Activated naive CD4-positive, alpha-beta T cell (primary cell): ENCODE measurements at places on chromosomes 7 and 10.

- no peak for DNase-seq
Measured at GRCh38 chr7:157444011-157444842, 107.4 kb downstream of the DNAJB6 start.

- no peak for DNase-seq
Measured at GRCh38 chr7:23422909-23423308, 47.4 kb downstream of the IGF2BP3 start.

DNA sequence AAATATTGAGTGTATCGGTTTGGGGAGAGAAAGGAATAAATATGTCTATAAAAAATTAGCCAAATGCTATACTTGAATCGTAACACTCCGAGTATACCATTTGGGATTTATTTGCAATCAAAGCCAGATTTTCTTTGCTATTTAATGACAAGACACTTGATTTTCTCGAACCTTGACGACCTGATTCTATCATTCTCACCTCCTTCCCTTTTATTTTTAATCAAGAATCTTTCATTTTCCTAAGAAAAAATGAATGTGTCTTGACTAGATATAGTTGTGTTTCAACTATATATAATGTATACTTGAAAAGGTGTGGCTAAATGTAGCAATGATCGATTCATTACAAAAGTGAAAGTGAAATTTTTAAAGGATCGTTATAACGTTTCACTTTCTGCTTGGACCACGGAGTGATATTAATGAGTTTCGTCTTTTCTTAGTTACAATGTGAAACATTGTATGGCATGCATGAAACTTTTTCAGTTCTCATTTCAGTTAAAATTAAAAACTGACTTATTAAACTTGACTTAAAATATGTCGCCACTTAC is 562 bp downstream of the NUB1 start:
- no peak for DNase-seq

DNA sequence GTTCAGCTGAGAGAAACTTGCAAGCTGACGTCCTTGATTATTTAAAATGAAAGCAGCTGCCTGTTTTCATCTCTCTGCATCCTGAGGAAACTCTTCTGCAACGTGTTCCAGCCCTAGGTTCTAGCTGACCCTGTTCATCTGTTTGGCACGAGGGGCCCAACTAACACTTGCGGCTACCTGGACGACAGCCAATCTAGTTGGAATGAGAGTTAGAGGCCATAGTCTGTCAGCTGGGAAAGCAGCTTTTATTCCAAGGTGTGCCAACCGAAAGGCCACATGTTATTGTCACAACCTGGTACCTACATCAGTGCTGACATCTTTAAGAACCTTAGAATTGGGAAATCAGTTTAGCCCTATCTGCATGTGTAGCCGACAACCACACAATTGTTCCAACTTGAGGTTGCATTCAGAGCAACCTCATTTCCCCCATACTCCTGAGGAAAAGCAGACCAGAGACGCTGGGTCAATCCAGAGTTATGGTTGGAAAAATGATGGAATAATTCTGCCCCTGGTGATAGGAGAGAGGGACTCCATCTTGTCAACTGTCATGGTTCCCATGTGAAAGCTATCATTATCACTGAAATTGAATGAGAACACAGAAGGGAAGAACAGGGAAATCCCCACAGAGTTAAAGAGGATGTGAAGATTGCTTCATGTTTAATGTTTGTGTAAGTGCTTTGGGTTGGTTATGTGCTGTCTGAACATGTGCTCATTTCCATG is 121.6 kb downstream of the EGFR start:
- DNase-seq = no peak

GRCh38 chr7:70571961-70572360 is 560.0 kb upstream of the GALNT17 start:
- DNase-seq = no peak
